Mucosa of gallbladder (tissue), 1 donor: ENCODE measurements at places on chromosomes 5 and 9. TPM values are rescaled to one million over a fixed set of nuclear protein-coding genes. Genes with fewer than 3 reads are reported as not detected.

DNA sequence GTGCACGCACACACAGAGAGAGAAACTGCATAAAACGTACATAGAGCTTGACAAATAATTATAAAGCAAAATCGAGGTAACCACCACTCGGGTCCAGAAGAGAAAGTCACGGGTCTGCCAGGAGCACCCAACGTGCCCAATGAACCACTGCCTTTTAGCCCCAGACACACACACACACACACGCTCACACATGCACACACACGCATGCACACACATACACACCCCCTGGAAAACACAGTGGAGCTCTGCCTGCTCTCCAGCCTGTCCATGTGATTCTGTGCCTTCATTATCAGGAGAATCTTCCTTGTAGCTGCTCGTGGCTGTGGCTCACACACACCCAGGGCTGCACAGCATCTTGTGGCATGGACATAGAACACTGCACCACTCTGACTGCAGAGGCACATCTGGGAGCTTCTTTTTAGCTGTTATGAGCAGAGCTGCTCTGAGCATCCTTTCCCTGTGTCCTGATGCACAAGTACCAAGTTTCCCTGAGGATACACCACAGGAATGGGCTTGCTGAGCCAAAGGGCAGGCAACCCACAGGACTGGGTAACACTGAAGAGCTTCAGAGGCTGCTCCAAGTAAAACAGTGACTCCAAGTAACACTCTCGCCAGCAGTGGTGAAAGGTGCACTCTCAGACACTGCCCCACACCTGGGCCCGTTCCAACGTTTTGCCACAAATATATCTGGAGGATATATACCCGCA is 58.9 kb downstream of the CAMSAP1 start:
- DNase-seq: no peak

- DNase-seq: no peak
These were observed 592.4 kb downstream of the CSNK1G3 start for GRCh38 chr5:124104344-124104743.

GRCh38 chr5:145243016-145243415 is 592.1 kb downstream of the PRELID2 start:
- no peak for DNase-seq

GRCh38 chr9:21781656-21782055 is 20.8 kb upstream of the MTAP start:
- no peak for DNase-seq

DNA sequence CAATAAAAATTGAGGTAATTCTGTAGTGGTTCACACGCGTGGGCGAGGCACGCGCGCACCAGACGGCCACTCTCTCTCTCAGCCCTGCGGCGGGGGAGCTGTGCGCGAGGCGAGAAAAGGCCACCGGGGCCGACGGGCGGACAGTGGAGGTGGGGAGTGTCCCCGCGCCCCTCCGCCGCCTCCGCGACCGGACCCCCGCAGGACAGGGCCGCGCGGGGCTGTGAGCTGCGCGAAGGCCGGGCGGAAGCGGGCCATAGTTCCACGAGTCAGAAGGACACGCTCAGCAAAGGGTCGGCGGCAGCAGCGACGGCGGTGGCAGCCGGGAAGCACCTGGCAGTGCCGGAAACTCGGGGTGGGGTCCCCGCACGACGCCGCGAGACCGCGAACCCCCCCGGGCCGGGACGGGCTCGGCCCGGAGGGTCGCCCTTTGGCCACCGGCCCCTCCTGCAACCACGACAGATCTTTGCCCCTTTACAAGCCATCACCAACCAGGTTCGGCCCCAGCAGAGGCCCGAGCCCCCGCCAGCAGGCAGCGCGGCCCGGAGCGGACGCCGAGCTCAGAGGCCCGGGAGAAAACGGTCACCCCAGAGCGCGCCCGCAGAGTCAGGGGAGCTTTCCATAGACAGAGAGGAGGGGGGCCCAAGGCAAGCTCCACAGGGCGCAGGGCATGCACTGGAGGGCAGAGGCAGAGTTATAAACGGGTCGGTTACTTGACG is 60.9 kb downstream of the ZNF354C start:
- peak; percentile 7 for DNase-seq

DNA sequence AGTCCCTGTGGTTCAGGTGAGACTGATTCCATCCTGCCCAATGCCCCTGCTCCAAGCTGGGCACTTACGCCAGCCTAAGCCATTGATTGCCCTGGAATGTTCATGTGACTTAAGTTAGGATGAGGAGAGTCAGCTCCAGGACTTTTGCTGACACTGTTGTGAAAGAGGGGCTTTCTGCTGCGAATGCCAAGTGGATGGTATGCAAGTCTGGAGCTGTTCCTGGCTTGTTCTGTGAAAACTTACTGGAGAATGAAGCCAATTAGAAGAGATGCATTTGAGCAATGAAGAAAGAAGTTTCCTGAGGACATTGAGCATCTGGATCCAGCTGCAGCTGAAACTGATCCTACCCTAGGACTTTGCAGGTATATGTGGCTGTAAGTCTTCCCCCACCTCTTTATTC is 61.2 kb upstream of the ZFR start:
- DNase-seq: no peak

DNA sequence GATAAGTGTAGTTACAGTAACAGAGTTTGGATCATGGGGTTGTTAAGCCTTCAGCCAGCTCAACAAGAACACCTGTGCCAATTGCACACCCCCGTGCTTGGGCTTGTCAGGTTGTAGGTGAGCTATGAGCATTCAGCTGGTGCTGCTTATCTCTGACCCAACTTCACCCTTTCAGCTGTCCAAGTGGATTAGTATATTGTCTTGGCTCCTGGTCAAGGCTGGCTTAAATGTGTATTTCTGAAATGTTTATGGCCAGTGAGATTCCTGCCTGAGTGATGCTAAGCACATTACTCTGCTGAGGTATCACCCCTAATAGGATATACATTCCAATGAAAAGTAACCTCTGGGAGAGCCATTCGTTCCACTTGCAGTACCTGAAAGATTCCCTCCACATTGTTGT is 44.2 kb upstream of the LMNB1 start:
- no peak for DNase-seq

The ADGRD2 gene
- total RNA-seq: not detected

DNA sequence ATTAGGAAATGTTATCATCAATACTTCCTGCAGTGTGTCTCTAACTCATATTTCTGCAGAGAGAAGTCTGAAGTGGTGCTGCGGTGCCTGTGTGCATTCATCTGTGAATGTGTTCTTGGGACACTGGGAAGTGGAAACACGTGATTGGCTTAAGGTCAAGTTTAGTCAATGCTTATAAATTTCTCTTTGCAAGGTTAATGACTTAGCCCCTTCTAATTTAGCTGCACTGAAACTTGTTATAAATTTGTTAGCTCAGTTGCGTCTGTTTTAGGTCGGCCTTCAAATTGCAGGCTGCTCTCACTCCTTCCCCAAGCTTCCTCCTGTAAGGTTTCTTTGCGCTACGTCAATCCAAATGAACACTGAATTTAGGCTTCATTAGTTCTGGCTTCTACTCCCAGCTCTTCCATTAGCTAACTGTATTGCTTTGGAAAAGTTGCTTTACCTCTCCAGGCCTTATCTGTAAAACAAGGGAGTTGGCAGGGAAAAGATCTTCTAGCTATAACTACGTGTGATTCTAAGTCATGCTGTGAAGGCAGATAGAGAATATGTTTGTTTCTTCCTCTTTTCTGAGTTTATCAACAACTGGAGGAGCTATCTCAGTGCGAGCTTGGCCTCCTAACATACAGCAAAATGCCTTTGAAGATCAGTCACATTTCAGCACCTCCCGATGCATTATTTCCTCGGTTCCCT is 341.8 kb downstream of the NFIB start:
- no peak for DNase-seq

- DNase-seq: no peak
These were observed 10.0 kb downstream of the MEF2C start for GRCh38 chr5:88872971-88873370.

DNA sequence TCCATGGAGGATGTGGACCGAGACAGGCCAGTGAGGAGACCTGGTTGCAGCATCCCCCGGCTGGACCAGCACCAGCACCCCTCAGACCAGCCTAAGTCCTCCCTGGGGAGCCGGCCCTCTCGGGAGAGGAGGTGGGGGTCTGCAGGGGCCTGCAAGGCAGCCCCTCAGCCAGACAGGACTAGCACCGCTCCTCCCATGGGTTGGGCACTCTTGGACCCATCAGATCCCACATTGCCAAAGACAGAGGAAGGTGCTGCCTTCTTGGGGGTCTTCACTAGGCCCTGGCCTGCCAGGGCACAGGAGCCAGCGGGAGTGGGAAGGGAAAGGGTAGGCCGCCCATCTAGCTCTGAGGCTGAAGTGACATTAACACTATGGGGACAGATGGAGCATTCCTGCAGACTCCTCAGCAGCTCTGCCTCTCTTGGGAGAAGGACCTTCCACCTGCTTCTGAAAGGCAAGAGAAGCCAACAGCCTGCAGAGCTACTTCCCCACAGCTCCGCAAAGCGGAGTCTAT is 6.8 kb downstream of the IL13 start:
- DNase-seq: no peak

DNA sequence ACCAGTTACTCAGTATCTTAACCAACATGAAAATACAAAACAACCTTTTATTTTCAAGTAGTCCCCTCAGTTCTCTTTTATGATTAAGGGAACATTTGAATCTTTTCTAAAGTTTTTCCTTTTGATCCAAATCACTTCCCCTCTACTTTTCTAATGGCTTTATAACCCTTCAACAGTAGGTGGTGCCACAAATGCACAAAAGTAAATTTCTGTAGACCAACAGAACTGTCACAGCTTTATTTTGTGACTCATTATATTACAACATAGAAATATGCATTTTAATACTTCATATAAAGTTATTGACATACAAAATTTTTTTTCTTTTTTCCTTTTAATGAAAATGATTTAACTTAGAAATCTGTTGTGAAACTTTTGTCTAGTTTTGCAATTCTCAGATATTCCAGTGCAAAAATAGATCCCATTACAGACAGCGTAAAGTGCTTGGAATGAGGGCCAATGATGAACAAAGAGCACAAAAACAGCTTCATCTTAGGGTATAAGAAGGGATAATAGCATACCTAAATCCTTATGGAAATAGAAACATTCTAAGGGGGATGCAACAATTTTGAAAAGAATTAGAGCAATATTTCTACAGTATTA is 17.0 kb downstream of the NIPSNAP3B start:
- no peak for DNase-seq

DNA sequence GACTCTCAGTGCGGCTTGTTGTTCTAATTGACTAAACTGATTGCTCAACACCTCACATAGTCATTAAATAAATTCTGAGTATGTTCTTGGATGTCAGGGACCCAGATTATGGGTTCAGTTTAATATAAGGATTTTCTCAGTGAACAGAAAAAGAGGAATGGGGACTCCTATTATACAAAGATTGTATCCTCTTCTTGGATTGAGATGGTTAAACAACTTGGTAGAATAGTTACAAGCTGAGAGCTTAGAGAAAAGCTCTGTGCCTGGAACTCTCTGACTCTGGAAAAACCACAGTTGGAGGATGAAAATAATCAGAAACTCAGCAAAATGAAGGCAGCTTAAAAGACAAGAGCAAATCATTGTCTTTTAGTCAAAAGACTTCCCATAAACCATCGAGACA is 30.5 kb downstream of the ANKRA2 start:
- DNase-seq: no peak

DNA sequence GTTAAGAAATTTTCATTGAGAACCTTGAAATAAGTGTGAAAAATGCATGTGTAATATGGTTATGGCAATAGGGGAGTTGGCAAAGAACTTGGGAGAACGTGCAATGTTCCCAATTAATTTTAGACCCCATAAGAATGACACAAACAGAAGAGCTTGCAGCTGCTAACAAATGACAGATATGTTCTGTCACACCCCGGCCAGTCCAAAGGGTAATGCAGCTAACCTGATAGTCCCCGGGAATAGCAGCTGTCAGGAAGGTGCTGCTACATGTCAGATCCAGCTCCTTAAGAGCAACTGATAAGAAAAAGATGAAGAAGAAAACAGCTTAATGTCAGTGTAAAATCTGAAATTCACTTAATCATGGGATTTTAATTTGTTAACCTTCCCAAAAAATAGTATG is 30.4 kb downstream of the SEMA5A start:
- DNase-seq: no peak

GRCh38 chr5:152527358-152528052 is 122.4 kb upstream of the NMUR2 start:
- DNase-seq: no peak

- peak; percentile 23 for DNase-seq
These were observed 21.2 kb upstream of the VCAN start for GRCh38 chr5:83450183-83450966.

DNA sequence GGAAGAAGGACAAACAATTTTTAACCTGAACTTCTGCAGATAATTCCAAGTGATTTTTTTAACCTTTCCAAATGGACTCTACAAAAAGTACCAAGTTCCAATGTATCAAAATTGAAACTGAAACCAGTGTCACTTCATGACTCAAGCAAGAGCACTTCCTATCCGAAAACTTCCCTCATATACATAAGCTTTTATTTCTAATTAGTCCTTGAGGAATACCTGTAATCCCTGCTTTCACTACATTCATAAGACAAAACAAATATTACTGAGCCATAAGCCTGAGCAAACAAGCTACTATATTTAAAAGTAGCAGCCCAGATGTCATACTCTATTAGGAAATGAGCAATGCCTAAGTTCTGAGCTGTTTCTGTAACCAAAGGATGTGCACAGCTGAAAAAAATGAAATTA is 224.4 kb downstream of the EBF1 start:
- no peak for DNase-seq

The TMC1 gene
- total RNA-seq: not detected

The PHF24 gene
- 0.29 TPM for total RNA-seq

The PRSS3 gene
- 61.2 TPM for total RNA-seq

The PCDHA9 gene
- total RNA-seq: 0.29 TPM

The C9 gene
- total RNA-seq: 1.0 TPM

The C9orf153 gene
- 0.23 TPM for total RNA-seq

The CARD9 gene
- 8.2 TPM for total RNA-seq

DNA sequence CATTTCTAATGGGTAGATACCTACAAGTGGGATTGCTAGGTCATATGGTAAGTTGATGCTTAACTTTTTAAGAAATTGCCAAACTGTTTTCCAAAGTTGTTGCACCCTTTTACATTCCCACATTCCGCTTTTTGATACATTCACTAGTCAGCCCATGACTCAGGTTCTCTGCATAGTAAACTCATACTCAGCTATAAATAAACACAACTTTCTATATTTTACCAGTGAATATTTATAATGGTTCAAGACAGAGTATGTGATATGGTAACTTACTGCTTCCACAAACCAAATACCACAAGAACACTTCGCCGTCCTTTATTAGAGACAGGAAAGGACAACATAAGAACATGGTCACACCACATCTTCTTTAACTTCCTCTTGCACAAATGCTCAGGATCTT is 54.0 kb downstream of the PLPP1 start:
- DNase-seq: no peak

GRCh38 chr9:14320271-14321181 is 6.6 kb upstream of the NFIB start:
- DNase-seq: no peak

- no peak for DNase-seq
These were observed 162.0 kb downstream of the SLC25A46 start for GRCh38 chr5:110900829-110901228.

The TJP2 gene
- total RNA-seq: 116 TPM

The FGFR4 gene
- 233 TPM for total RNA-seq

The OR13C4 gene
- total RNA-seq: not detected

- DNase-seq: no peak
These were observed 30.2 kb downstream of the SH3PXD2B start for GRCh38 chr5:172424111-172424490.

The LURAP1L gene
- total RNA-seq: 25.2 TPM

The CCNO gene
- total RNA-seq: 14.4 TPM
